ENCODE measurements at places on chromosomes 4 and X. TPM values are rescaled to one million over a fixed set of nuclear protein-coding genes. Genes with fewer than 3 reads are reported as not detected.

GRCh38 chrX:2550328-2551020, 49.7 kb upstream of the DHRSX start:
- no peak for DNase-seq

DNA sequence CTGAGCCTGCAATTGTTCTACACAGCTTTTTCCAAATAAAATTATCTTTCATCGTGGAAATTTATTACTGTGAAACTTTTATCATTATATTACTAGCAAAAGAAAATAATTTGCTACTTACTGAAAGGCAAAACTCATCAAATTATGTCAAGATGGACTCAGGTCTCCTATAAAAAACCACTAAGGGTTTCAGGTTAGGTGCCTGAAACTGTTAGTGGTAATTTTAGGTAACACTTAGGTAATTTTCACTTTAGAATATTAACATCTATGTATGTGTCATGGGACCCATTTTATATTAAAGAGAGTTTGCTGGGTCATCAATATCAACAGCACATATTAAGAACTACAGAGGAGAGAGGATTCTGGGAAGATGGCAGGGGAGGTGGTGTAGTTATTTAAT, 651.5 kb downstream of the CENPC start:
- no peak for DNase-seq

ENPEP gene
- 1.9 TPM for polyA plus RNA-seq

MAGEB2 gene
- polyA plus RNA-seq = not detected

- peak; percentile 87 for DNase-seq
These were observed 5.9 kb downstream of the IRAK1 start for GRCh38 chrX:154013614-154014360.

DNA sequence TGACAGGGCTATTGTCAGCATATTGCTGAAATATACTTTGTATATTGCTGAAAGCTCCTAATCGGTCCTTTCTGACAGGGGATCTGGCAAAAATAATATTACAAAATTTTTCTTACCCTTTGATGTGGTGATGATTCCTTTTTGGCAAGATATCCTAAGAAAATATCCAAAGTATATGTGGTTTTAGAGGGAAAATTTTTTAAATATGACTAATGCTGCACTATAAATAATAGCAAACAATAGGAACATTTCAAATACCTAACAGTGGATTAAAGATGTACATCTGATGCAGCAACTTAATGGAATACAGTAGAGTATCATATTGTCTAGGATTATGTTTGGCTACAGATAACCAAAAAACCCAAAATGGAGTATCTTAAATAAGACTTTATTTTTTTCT, 49.6 kb downstream of the RRAGB start:
- no peak for DNase-seq

GRCh38 chrX:42770566-42770965, 7.4 kb downstream of the PPP1R2C start:
- no peak for DNase-seq

SSX4B gene
- not detected for polyA plus RNA-seq
